ENCODE measurements at places on chromosomes 6 and 20.
A peak's percentile ranks its signal among the peaks of the same experiment; 100 is the strongest.

- peak; percentile 95 for DNase-seq
Observed at GRCh38 chr6:37432916-37433656, at the start of gene CMTR1. Gene CMTR1, plus strand, starts transcription at chr6:37433221. Its CDS starts 2,409 bp downstream, at chr6:37435630.

GRCh38 chr6:75855052-75855451 lies 106.0 kb downstream of the MYO6 start:
- DNase-seq: no peak

DNA sequence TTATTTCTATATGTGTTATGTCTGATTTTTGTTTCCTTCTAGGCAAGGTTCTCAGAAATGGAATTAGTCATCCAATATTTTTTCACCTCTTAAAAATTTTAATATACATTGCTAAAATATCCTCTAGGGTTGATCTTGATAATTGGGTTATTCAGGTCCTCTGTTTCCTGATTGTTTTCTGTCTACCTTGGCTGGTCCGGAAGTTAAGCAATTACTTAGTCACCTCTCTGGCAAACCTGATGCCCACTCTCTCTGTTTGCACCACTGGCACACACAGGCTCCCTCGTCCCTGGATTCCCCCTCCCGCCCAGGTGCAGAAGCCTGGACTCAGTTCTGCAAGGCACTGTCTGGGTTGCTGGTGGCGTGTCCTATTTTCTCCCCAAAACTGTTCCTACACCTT lies 27.7 kb downstream of the CST9L start:
- no peak for DNase-seq

GRCh38 chr20:16477632-16478031 lies 95.6 kb downstream of the KIF16B start:
- DNase-seq: no peak

GRCh38 chr6:139156551-139156950 lies 21.7 kb downstream of the HECA start:
- DNase-seq: no peak

- peak; percentile 23 for DNase-seq
Observed at GRCh38 chr20:2005831-2006426, 12.1 kb upstream of the PDYN start.

DNA sequence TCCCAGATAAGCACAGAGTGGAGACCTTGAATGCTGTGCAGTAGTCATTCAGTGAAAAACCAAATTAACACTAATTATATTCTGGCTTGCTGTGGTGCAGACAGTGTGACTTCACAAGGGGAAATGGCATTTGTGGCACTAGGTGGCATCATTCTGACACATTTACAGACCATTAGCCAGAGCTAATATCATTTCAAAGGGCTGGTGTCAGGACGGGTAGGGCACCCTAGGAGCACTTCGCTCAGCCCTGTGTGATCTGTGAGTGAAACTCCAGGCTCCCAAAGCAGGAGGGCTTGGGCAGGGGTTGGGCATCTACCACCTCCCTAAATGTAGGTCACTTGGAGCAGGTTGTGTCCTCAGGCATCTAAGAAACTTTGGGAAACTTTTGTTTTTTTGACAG lies 555.8 kb downstream of the PKHD1 start:
- DNase-seq: no peak

DNA sequence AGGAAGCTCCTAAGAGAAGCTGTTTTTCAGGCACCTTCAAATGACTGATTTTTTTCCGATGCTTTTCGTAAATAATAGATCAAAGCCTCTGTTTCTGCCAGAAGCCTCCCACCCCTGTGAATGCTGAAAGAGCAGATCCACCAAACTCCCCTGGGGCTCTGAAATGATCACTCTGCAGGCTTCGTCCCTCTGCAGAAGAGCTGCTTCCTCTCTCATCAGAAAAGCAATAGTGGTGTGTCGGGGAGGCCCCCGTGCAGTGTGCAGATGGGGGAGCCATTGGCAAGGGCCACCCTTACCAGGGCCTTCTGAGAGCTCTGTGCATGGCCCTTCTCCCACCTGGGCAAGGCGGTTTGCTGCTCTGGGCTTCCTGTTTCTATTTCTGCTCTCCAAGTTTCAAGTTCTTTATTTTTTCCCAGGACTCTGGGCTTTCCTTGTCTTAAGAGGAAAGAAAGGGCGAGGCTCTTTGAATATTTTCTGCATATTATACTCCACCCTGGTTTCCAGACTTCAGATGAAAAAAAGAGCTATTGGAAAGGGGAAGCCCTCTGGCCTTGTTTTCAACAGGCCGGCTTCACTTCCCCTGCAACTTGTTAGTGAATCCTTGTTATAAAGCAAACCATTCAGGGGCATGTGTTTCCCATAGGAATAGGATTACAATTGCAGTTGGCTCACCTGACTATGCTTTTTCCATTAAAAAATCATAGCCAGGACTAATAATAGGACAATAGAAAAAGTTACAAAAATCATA lies 155.2 kb downstream of the TTLL2 start:
- DNase-seq: no peak

DNA sequence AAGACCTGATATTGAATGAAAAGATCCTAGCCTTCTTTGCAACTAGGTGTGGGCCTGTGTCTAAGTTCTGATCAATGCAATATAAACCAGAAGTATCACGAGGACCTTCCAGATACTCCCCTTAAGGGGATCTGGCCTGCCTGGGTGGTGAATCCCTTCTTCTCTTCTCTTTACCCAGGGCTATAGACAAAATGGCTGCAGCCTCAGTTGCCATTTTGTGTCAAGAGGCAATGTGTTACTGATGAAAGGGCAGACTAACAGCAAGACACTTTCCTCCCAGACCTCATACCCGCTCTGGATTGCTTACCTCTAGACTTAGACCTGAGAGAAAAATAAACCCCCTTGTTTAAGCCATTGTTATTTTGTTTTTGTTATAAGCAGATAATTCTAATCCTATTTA lies 84.5 kb upstream of the CHD6 start:
- DNase-seq: no peak

- no peak for DNase-seq
Observed at GRCh38 chr6:124057461-124057860, 253.8 kb downstream of the NKAIN2 start.

DNA sequence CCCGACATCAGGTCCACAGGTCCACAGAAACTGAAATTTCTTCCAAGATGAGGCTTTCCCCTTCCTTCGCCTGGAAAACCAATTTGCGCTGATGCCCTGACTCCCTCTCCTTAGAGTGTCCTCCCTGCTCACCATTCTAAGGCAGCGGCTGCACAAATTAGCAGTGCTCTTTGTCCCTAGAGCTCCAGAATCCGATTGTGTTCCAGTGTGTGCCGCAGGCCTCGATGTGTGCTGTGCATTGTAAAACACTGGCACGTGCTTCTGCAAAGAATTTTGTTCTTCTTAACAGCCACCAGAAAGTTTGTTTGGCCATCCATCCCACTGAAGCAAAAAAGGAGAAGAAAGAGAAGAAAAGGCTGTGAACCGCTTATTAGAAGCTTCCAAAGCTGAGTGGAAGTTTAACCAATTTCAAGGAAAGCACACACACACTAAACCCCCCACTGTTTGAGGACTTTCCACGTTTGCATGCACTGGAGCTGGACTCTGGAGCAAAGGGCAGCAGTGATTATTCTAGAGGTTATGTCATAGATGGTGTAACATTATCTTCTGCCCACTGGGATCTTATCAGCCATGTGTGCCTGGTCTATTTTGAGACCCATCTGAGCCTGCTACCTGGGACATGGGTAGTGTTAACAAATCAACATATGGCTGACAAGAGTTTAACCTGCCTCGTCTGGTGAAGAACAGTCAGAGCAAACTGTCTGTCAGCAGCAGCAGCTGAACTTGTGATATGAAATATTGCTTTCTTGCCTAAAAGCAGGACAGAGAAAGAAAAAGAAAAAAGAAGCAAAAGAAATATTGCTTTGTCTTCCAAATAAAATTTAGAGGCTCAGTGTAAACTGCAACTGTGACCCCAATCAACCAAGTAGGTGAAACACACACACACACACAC lies 64.9 kb upstream of the RREB1 start:
- no peak for DNase-seq

DNA sequence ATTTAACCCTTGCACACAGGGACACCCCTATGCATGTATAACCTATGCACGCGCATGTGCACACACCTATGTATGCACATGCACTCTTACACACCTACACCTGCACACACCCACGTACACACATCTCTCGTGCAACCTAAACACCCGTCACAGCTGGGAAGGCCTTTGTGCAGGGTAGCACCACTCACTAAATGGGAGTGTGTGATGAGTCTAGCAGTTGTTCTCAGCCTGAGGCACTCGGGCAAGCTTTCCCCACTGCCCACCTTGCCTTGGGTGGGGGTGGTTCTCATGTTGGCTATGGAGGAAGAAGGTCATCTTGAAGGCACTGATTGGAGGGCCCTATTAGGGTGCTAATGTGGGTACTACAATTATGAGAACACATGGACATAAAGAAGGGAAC lies 85.8 kb downstream of the DLL1 start:
- DNase-seq: no peak

GRCh38 chr6:158143700-158144099 lies 24.4 kb downstream of the SERAC1 start:
- no peak for DNase-seq

- peak; percentile 44 for DNase-seq
Observed at GRCh38 chr6:30130887-30131862, 4.8 kb upstream of the TRIM40 start.

DNA sequence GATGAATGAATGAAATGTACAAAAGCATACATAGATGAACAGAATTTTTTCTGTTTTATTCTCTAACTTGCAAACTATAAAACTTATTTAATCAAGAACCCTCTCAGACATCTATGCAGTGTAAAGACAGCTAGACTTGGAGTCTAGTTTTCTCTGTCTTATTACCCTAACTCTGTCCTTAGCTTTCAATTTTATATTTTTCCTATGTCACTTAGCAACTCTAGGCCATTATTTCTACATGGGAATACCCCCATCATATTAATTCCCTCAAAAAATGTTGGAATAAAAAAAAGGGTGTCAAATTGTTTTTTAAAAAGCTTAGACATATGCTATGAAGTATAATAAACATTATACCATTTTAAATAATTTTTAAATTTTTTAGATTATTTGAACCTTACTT lies 1.2 kb downstream of the RHAG start:
- DNase-seq: no peak

- DNase-seq: no peak
Observed at GRCh38 chr20:53739799-53740785, 146.5 kb upstream of the ZNF217 start.

DNA sequence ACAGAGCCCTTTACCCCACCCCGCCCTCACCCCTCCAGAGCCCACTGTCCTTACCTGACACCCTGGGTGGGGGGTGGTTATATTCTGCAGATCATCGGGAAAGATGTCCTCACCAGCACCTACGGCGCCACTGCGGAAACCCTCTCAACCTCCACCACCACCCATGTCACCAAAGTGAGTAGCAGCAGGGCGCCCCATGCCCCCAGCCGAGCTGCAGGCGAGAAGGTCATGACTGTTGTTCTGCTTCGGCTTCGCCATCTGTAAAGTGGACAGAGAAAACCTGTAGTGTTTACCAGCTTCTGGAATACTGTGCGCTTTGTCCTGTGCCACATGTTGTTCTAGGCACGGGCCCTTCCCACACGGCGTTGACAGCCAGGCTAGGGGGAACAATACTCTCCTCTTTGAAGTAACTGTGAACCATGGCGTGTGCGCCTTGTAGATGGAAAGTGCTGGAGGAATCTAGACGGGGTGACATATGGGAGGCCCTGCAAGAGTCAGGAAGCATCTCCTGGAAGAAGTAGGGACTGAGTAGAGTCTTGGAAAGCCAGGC lies 16.5 kb upstream of the AAR2 start:
- no peak for DNase-seq

DNA sequence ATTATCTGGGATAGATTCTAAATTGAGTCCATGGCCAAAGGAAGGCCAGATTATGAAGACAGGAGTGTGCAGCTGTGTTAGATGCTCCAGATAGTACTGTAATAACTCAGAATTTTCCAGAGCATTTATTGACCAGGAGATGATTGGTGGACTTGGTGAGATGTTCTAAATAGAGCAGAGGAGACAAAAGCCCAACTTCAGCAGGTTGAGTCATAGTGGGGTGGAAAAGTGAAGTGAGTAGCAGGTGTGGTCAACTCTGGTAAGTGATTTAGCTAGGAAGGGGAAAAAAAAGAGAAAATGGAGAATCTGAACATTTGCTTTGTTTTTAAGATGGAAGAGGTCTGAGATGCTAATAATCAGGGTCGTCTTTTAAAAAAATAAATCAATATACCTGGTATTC lies 227.4 kb downstream of the TMEM200A start:
- DNase-seq: no peak

DNA sequence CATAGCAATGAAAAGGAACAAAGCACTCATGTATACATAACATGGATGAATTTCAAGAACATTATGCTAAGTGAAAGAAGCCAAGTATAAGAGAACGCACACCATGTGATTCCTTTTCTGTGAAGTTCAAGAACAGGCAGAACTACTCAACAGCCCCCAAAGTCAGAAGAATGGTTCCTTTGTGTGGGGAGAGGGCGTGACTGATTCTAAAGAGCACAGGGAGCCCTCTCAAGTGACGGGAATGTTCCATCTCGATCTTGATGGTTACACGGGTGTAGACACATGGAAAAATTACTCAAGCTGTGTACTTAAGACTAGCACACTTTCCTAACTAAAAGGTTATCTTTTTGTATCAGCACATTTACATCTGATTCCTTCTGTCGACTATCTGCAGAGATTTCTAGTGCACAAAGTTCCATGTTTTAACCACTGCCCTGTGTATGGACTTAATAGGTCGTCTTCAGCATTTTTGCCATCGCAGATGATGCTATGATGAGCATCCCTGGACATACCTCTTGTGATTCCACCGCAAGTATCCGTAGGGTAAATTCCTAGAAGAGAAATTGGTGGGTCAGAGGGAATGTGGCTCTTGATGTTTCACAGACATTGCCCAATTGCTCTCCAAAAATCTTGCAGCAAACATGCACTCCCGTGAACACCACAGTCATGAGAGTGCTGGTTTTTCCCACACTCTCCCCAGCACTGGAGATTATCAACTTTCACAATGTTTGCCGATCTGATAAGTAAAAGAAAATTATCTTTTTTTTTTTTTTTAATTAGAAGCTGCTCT lies 279.3 kb downstream of the BMP7 start:
- no peak for DNase-seq

GRCh38 chr6:134482593-134483270 lies 164.8 kb upstream of the SGK1 start:
- DNase-seq: no peak

GRCh38 chr6:111802015-111802414 lies 71.2 kb downstream of the FYN start:
- DNase-seq: no peak
